Glomerular endothelial cell (primary cell): ENCODE measurements at places on chromosomes 4 and X. TPM values are rescaled to one million over a fixed set of nuclear protein-coding genes. Genes with fewer than 3 reads are reported as not detected.

The F11 gene
- not detected in 2 replicates for total RNA-seq

The FREM3 gene
- not detected in 2 replicates for total RNA-seq

The GAGE12E gene
- total RNA-seq, result not detected in 2 replicates

The VCX3A gene
- total RNA-seq, result not detected in 2 replicates

The CT45A1 gene
- not detected in 2 replicates for total RNA-seq

The HUWE1 gene
- 136 and 178 TPM in 2 replicates for total RNA-seq

The SMARCA5 gene
- 33.4 and 53.6 TPM in 2 replicates for total RNA-seq

The BTC gene
- total RNA-seq, result 0.12 and 0.39 TPM in 2 replicates

GRCh38 chr4:159349332-159349731, 246.5 kb downstream of the RAPGEF2 start:
- DNase-seq, result no peak

GRCh38 chrX:150779385-150779784, 86.2 kb downstream of the MTMR1 start:
- no peak for DNase-seq

GRCh38 chrX:119667111-119667878, 25.7 kb downstream of the SEPTIN6 start:
- no peak for DNase-seq

DNA sequence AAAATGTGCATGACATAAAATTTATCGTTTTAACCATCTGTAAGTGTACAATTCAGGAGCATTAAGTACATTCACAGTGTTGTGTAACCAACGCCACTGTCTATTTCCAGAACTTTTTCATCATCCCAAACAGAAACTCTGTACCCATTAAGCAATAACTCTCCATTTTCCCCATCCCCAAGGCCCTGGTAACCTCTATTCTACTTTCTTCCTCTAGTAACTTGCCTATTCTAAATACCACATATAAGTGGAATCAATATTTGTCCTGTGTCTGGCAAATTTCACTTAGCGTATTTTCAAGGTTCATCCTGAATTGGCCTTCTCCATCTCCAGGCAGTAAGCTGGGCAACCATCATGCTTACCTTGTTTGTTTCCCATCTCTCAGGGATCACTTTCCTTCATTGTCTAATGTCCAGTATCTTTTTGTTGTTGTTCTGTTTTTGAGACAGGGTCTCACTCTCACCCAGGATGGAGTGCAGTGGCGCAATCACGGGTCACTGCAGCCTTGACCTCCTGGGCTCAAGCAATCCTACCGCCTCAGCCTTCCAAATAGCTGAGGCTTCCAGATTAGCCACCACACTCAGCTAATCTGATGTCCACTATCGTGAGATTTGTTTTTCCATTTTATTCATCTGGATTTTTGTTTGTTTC, 17.7 kb upstream of the GRIPAP1 start:
- no peak for DNase-seq

DNA sequence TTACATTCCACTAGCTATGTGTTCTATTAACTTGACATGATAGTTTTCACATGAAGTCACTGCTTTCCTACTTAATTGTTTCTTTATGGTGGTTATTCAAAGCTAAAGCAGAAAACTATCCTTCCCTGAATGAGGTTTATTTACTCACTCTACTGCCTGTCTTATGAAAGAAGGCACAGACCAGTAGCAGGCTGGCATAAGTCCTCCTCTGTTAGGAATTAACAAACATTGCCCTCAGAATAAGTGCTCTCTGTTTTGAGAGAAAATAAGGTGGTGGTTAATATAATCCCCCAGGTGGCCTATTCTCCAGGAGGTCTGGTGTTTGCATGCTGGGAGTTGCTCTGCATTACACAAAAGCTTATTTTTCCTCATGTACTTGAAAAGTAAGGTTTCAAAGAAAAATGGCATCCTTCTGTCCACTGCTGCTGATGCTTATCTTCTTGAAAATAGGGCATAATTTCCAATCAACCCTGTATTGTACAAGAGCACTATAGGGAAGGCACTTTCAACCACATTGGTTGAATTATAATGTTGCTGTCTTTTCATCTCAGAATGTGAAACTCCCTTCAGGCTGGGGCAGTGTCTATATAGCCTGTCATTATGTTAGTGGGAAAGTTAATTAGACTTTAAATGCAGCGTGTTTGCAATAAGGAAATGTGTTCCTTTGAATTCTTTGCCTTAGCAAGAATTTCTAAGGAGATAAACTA, 119.7 kb upstream of the TBC1D9 start:
- no peak for DNase-seq

GRCh38 chr4:185598846-185599552, 63.7 kb upstream of the PDLIM3 start:
- DNase-seq, result no peak

- no peak for DNase-seq
These were observed 46.2 kb downstream of the REELD1 start for GRCh38 chr4:146260521-146260920.

DNA sequence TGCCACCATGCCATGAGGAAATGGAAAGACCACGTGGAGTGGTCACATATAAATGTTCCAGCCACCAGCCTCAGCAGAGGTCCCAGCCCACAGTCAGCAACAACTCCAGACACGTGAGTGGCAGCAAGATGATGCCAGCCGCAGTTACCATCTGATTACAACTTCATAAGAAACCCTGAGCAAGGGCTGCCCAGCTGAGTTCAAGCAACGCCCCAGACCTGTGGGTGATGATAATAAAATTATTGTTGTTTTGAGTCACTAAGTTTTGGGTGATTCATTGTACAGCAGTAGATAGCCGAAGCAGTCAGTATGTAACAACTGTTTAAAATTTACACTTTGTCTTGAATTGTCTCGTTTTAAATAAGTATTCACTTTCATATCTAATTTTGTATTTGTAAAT, 5.8 kb upstream of the CCNG2 start:
- DNase-seq, result no peak

GRCh38 chr4:87093443-87094123, 126.8 kb downstream of the KLHL8 start:
- no peak for DNase-seq

DNA sequence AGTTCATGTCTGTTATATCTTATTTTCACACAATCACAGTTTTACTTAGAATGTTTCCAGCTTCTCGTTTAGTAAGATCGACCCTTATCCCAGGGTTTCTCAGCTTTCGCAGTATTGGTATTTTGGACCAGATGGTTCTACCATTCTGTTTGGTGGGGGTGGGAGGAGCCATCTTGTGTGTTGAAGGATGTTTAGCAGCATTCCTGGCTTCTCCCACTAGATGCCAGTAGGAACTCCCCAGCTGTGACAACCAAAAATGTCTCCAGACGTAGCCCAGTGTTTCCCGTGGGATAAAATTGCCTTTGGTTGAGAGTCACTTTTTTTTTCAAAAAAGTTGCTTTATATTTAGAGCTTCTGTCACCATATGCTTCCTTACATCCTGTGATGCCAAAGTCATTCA, 90.9 kb upstream of the TLR2 start:
- DNase-seq, result no peak

DNA sequence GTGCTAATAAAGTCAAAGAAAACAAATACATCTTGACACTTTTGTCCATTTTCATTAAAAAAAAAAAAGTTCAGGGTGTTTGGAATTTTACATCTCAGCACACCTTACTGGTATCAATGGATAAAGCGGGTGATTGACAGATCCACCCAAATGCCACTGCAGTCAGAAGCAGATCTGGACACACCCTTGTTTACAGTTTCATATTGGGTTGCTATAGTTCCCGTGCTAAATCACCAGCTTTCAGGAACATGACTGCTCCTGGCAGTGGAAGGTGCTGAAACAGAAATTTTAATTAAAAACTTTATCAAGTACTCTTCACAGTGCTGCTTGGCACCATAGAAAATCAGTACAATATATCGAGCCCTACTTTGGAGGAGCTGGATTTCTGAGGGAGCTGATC, 116.3 kb downstream of the STOX2 start:
- DNase-seq, result no peak

DNA sequence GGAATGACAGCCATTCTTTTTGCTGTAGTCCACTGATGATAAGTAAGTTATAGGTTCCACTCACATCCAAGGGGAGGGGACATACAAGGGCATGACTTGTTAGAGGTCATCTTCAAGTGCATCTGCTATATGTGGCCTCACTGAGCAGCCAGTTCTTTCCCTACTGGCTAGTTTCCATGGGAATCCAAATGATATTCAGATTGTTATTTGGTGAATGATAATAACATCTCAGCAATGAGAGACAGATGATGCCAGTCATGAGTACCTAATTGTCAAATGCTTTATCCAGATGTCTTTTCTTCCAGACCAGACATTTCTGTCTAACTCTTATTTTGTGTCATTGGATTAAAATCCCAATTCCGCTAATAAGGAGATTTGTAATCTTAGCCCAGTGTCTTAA, 460.4 kb upstream of the BOD1L1 start:
- DNase-seq, result no peak

- DNase-seq, result no peak
These were observed 720 bp downstream of the RPL10 start for GRCh38 chrX:154398668-154399526.

- DNase-seq, result no peak
These were observed 411.8 kb downstream of the PPP1R2C start for GRCh38 chrX:42366181-42366580.
